ENCODE measurements at places on chromosomes 12 and 14.

GRCh38 chr12:47576289-47576945, 129.4 kb downstream of the RPAP3 start:
- no peak for DNase-seq

DNA sequence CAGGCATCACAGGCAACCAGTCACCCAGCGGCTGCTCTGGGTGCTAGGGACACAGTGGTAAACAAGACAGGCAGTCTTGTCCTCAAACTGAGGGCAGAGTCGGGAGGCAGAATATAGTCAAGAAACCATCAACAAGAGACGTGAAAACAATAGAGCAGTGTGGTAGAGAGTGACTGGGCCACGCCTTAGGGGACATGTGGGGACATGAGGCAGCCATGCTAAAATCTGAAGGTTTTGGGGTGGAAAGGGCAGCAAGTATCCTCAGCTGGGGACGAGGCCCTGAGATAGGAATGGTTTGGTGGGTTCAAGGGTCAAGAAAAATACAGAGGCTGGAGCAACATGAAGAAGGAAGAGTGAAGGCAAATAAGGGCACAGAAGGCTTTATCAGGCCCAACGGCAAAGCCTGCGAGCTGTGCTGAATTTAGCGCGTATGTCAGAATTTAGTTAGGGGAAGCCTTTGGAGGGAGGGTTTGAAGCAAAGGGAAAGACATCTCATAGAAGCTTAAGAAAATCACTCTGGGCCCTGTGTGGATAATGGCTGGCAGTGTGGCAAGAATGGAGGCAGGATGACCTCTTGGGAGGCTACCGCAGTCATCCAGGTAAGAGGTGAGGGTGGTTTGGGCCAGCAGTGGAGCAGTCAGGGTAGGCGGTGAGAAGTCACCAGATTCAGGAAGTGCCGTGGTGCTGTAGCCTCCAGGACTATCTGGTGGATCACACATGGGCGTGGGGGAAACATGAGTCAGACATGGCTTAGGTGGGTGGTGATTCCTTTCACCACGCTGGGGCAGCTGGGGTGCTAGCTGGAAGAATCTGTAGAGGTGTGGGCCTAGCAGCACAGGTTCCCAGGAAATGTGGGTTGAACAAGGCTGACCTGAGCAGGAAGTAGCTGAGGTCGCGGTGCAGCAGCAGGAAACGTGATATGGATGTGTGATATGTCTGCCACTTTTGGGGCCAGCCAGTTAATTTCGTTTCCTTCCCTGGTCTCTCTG, 3.0 kb downstream of the EVL start:
- peak; percentile 48 for DNase-seq

DNA sequence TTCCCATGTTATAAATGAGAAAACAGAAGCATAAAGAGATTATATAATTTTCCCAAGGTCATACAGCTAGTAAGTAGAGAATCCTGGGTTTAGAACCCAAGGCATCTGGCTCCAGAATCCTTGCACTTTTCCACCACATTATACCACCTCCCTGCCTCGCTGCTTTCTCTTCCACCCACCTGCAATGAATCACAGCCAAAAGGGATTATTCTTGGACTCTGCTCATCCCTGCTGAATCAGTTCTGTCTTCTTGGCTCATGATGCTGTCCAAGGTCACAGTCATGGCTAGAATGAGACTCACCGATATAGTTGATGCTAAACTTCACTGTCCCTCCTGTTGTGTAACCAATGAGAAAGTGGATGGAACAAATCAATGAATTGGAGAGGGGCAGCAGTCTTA, 356.6 kb downstream of the FUT8 start:
- DNase-seq = no peak

- no peak for DNase-seq
Observed at GRCh38 chr12:89289720-89290119, 62.6 kb downstream of the DUSP6 start.

GRCh38 chr12:102481705-102482425, 1.5 kb upstream of the IGF1 start:
- no peak for DNase-seq

DNA sequence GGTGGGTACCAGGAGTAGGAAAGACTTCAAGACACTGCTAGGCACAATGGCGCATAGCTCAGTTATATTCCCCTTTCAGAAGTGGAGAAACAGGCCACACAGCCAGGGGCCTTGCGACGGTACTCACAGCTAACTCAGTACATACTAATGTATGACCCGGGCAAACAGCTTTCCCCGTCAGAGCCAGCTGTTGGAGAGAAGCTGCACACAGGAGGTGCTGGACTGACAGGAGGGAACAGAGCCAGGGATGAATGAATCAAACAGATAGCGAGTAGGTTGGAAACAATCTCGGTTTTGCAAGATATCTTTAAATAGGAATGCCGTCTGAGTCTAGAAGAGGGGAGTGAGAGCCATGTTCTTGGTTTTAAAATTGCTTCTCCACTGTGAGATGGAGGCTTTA, 45.5 kb downstream of the PRIMA1 start:
- no peak for DNase-seq

DNA sequence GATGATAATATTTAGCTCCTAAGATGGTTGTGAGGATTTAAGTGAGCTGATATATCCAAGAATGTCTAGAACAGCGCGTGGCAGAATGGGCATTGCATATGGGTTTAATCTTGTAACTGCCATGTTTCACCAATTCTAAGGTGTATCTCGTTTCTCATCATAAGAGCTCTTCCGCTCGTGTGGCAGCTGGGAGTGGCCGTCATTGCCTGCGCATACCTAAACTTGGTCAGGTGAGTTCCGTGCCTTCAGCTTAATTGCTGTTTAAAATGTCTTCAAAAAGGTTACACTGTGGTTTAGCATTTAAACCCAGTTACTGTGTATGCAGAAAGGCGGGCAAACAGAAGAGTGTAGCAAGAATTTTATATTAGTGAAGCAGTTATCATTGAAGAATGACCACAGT, 4.5 kb upstream of the AQP2 start:
- no peak for DNase-seq

DNA sequence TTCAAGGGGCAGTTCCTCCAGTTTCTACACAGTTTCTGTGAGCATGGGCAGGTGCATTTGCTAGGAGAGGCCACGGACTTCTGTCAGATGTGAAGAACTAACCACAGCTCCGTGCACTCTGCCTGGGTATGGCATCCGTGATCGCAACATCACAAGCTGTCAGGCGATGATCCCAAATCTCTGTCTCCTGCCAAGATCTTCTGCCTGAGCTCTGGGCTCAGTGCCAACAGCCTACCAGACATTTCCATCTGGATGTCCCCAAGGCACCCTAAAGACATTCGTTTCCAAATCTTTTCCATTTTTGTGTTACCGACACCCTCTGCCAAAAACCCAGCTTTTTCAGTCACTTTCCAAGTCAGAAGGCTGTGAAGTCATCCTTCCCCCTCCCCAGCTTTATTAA, 292.1 kb downstream of the GLT1D1 start:
- DNase-seq = no peak

DNA sequence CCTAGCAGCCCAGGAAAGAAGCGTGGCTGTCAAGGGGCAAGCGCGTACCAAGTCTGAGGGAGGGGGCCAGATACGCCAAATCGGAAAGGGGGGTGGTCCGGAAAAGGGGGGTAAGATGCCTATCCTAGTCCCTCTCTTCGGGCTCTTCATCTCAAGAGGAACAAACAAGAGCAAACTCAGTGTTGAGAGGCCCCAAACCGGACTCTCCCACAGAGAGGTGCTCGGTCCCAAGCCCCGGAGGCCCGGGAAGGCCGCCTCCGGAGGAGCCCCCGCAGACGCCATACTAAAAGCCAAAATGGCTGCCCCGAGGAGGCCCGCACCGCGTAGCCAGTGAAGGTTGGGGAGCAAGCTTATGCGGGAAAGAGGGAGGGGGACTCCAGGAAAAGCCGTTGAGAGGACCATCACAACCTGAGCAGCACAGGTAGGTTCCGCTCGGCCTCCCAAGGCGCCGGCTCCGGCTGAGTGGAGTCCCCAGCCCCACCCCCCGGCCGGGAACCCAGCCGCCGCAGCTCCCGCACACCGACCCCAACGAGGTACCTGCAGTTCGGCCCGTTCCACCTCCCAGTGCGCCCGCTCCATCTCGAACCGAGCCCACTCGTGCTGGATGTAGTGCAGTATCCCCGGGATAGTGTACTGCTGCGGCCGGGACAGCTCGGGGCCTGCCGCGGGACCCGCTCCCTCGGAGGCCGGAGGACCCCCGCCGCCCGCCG, at the start of gene AP4S1:
Gene AP4S1, plus strand, starts transcription at position 283 of the 710 bp plus-strand sequence. CDS start 40,548 bp downstream, outside the sequence.
- DNase-seq = no peak

DNA sequence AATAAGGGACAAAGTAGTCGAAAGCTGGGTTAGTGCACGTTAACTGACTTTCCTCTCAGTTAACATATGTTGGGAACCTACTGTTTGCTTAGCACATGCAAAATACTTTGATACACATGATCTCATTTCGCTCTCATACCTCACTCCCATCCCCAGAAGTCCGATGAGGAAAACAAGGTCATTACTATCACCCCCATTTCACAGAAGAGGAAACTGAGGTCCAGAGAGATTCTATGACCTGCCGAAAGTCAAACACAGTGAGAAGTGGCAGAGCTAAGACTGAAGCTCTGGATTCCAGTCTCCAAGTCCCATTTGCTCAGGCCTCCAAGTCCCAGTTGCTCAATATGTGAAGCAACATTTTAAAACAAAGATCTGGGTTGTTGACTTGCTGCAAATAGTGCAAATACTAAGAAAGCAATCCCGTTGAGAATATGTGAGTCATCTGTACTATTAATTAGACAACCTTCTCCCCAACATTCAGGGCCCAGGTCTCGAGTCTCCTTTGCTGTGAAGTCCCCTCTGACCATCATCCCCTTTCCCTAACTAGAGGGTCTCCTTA, 170.6 kb upstream of the PWP1 start:
- no peak for DNase-seq

DNA sequence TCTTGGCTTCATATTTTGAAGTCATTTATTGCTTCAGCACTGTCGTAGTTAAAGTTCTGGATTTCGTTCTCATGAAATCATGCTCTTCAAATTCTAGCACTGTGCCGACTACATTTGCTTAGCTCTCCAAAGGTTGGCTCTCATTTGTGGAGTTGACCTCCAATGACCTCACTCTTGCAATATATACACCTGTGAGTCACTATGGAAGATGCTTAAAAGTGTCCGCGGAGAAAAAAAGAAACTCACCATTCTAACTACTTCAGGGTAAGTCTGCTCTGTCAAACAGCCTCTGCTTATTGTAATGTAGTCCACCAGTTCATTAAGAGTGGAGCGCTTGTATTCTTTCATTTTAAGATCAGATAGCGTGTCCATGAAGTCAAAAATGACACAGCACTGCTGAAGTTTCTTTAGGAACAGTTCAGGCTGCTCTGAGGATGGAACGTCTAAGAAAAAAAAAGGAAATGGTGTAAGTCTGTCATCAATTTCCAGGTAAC, 89.7 kb downstream of the PPP2R5E start:
- DNase-seq = no peak

DNA sequence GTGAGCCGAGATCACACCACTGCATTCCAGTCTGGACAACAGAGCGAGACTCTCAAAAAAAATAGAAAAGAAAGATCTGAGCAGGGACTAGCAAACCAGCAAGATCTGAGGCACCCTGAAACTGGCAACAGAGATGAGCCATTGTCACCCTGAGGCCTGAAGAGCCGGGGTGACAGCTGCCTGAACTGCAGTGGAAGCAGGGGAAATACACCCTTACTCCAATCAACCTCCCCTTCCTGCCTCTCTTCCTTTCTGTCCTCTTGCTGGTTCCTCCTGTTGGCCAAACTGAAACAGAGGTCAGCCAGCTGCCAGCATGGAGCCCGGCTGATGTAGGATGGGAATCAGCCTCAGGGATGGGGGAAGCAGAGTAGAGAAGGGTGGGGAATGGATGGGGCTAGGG, 192.0 kb downstream of the CHST11 start:
- DNase-seq = no peak

GRCh38 chr12:98253207-98254037, 262.0 kb upstream of the TMPO start:
- DNase-seq = no peak

DNA sequence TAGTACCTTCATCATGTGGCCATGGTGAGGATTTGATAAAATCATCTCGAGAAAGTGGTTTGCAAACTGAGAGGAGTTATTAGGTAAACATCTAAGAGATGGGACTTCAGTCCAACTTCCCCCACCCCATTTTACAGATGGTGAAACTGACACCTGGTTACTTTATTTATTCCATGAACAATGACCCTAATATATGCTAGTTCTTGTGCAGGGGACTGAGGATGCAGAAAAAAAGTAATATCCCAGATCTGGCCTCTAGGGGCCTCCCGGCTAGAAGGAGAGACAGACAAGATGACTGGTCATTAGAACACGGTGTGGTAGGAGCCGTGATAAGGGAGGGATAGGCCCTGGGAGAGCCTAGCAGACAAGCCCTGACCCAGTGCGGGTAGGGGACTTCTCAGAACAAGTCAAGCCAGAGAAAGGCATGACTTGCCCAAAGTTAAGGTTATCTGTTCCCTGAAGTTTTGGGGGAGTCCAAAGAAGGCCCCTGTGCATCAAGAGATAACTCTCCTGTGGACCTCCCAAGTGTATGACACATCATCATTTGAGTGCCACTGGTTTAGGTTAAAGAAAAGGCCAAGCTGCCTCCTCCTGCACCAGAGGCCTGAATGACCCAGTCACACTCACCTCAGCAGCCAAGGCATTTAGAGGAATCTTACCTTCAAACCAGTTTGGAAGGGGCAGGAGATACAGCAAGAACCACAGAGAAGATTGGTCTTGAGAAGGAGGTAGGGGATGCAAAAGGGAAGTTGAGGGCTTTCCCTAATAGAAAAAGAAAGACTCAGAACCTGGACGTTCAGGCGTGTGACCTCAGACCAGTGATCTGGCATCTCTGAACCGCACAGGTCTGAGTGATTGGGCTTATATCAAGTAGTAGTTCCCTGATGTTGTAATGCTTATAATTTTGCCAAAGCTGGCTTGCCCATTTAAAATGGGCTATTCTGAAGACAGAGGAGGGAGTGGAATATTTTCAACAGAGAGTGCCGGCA, 1.6 kb downstream of the CMKLR1 start:
- DNase-seq = peak; percentile 42

DNA sequence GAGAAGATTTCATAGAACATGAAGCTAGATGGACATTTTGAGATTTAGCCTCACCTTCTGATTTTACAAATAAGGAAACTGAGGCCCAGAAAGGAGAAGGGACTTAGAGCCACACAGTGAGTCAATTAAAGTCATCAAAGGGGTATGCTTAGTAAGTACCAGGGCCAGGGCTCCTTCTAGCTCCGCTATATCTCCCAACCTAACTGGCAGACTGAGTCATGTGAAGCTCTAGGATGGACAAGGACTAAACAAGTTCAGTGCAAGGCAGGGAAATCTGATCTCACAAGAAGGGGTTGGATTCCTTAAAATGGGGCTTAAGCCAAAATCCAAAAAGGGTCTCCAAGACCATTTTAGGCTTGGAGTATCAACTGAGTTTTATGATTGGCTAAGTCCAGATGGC, 215.8 kb downstream of the PHLDA1 start:
- peak; percentile 34 for DNase-seq

Measured in brain microvascular endothelial cell (primary cell).